Suprapubic skin (tissue), 4 donors: ENCODE measurements at places on chromosomes 2 and 18.
A peak's percentile ranks its signal among the peaks of the same experiment; 100 is the strongest.

DNA sequence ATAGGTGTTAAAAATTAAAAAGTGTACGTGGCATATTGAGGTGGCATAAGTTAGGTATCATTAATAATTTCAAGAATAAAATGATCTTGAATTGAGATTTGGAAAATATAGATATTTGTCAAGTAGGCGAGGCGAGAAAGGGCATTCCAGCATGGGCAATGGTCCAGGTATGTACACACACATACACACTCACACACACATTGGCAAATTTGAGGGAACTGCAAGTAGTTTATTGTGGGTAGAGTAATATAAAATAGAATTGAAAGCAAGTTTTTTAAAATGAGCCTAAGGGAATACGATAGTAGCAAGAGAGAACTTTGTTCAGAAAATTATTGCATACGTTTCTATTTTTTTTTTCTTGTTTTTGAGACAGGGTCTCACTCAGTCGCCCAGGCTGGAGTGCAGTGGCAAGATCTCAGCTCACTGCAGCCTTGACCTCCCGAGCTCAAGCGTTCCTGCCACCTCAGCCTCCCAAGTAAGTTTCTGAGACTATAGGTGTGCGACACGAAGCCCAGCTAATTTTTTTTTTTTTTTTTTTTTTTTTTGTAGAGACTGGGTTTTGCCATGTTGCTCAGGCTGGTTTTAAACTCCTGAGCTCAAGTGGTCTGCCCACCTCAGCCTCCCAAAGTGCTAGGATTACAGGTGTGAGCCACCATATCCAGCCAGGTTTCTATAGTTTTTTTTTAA is 96.7 kb upstream of the SLC39A10 start:
- DNase-seq, result no peak

DNA sequence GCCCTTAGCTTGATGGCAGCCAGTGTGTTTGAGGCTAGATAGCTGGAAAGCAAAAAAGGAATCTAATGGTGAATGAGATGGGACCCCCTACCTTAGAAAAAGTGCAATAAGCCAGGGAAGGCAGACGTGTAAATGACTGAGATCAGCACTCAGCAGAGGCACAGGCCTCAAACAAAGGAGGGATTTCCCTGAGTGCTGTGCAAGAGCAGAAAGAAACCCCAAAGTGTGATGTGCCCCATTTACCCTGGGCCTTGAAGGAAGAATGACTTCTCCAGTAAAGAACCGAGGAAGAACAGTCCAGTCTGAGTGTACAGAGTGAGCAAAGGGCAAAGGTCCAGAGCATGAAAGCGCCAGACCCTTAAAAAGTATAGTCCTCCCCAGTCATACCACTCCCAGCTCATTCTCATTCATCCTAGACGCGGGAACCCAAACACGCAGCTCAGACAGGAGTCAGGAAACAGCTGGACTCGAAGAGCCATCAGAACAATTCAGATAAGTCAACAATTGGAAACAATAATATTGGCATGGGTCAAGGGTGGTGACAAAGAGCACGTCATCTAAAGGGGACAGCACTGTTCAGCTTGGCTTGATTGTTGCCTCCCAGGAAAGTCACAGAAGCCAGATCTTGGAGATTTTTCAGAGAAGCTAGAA is 121.7 kb downstream of the INO80D start:
- peak; percentile 2 for DNase-seq

GRCh38 chr2:215436705-215437565 is 1.1 kb upstream of the FN1 start:
- DNase-seq, result peak; percentile 84

- DNase-seq, result no peak
These were observed 2.4 kb downstream of the SPRED2 start for GRCh38 chr2:65429786-65430602.

DNA sequence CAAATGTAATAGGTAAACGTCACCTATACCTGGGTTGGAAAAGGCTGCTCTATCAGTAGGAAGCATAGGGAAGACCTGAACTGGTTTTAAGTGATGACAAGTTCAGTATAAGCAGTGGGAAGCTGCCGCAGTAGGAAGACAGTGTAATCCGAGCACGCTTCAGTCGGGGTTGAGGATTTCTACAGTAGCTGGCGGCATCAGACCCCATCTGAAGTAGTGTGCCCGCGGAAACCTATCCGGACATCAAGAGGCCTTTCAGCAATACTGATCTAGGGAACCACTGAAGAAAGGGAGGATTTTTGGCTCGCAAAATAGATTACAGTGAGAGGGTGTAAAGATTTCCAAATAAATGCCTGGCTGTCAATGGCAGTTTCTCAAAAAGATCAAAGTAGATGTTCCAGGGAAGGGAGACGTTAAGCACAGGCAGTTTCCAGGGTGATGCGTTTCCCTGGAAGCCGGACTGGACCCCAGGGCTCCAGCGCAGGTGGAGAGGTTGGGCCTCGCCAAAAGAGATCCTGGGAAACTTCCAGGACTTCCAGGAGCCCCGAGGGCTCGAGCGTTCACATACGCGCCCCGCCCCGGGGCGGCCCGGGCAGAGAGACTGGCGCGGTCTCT is 5.3 kb downstream of the LOXL3 start:
- DNase-seq, result no peak

DNA sequence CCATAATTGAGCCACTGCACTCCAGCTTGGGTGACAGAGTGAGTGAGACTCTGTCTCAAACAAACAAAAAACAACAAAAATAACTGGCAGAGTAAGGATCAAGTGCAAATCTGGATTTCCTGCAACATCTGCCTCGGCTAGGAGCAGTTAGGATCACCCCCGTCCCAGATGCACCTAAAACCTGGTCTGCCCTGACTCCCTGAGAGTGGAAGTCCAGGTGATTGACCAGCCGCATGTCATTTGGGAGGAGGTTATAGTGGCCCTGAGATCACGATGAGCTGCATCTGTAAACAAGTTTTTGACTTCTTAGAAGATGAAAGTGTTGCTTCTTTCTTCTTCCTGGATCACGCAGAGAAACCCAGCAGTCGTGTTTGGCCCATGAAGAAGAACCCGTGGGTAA is 5.0 kb upstream of the ESPNL start:
- DNase-seq, result no peak

DNA sequence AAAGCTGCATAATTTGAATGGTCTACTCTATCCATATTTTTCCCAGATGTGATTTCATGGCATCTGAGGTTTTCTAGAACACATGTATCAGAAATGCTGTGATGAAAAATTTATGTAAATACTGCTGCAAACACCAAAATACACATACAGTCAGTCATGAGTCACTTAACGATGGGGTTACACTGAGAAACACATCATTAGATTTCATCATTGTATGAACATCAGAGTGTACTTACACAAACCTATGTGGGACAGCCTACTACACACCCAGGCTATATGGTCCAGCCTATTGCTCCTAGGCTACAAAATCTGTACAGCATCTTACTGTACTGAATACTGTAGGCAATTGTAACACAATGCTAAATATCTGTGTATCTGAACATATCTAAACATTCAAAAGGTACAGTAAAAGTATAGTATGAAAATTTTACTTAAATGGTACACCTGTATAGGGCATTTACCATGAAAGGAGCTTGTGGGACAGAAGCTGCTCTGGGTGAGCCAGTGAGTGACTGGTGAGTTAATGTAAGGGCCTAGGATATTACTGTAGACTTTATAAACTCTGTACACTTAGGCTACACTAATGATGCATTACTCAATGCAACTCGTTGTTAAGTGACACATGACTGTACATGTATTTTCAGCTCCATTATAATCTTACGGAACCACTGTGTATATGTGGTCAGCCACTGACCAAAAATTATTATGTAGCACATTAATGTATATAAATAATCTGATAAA is 33.5 kb downstream of the PNO1 start:
- no peak for DNase-seq

- DNase-seq, result no peak
These were observed 8.8 kb downstream of the COL4A4 start for GRCh38 chr2:227154986-227155774.

DNA sequence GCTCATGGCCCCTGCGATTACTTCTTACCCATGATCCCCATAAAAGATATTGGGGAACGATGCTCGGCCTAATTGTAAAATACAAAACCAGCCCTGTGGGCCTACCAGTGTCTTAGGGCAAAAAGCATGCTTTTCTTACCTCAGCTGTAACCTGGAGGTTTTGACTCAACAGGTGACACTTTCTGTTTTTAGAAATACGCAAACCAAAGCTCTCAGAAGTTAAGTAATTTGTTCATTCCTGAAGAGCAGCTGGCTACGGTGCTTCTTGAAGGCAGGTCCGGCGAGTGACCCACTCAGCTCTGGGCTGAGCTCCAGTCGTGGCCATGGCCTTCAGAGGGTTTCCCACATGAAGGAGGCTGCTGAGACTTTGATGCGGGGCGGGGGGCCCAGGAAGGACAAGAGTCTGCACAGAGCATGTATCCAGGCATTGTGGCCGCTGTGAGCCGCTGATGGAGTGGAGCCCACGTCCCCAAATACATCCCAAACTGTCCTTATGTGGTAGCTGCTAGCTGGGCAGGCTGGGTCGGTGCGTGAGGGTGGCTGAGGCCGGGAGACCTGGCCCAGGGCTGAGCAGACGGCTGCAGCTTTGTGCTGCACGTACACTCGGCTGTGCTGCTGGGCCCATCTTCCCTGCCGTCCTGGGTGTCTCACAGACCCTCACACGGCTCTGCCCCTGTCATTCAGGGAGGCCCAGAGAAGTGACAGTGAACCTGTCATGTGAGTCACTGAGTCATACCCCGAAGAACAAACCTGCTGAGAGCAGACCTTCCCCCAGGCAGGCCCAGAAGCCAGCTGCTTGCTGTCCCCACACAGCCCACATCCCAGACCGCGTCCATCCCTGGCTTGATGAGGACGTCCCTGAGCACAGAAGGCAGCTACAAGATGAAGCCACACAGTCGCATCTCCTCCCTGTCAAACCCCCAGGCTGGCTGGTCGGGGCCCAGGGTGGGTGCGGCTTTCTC is 34.1 kb downstream of the ITGB1BP1 start:
- peak; percentile 49 for DNase-seq

DNA sequence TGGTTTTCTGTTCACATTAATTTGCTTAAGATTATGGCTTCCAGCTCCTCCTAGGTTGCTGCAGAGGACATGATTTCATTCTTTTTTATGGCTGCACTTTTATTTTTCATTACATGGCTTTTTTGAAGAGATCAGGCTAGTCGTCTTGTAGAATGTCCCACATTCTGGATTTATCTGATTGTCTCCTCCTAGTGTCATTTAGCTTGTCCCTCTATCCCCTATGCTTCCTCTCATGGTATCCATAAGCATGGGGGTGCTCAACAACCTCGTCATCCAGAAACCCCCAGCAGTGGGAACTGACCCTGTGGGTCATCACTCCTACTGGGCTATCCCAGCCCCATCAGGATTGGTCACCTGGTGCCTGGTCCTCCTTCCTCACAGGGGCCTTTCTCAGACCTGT is 49.6 kb downstream of the SERTAD2 start:
- no peak for DNase-seq

- DNase-seq, result no peak
These were observed 1040.7 kb upstream of the SLC39A10 start for GRCh38 chr2:194616334-194616733.

GRCh38 chr2:3001615-3002560 is 375.7 kb downstream of the EIPR1 start:
- DNase-seq, result no peak

DNA sequence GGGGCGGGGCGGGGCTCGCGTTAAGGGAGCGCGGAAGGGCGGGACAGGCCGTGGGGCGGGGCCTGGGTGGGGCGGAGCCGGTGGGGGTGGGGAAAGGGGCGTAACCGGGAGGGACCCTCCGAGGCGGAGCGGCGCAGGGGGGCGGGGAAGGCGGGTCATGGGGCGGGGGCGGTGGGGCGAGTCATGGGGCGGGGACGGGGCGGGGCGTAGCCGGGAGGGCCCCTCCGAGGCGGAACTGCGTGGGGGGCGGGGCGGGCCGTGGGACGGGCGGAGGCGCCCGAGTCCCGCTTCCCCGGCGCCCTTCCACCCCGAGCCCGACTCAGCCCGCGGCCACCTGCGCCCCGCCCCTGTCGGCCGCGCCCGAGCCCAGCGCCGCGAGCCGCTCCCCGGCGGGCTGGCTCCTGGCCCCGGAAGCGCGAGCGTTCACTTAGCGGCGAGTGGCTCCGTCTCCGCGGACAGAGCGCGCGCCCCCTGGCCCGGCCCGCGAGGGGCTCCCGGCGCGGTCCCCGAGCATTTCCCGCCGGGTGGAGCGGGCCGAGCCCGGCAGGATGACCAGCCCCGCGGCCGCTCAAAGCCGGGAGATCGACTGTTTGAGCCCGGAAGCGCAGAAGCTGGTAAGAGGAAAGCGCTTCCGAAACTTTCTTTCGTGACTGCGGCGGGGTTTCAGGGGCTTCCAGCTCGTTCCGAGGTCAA is 64.7 kb downstream of the LRRFIP1 start:
- peak; percentile 98 for DNase-seq
